ENCODE measurements at places on chromosomes 16 and 17. TPM values are rescaled to one million over a fixed set of nuclear protein-coding genes. Genes with fewer than 3 reads are reported as not detected.

GRCh38 chr17:79211061-79211770 is 136.6 kb downstream of the ENGASE start:
- no peak overlapping the region for H3K27ac ChIP-seq
- H3K27me3 ChIP-seq, result peaks cover 51% of the 10 kb centered on the region
- no peaks in the 10 kb centered on the region for H3K36me3 ChIP-seq
- DNase-seq, result no peak
- no peaks in the 10 kb centered on the region for H3K4me1 ChIP-seq

GRCh38 chr17:44959821-44960531 is 8.1 kb downstream of the C1QL1 start:
- no peaks in the 10 kb centered on the region for H3K36me3 ChIP-seq
- no peak for DNase-seq
- no peak overlapping the region for H3K27ac ChIP-seq
- no peak overlapping the region for H3K4me3 ChIP-seq
- peaks cover 61% of the 10 kb centered on the region for H3K27me3 ChIP-seq

WDR90 gene
- 31.4 TPM for total RNA-seq

- peaks cover 15% of the 10 kb centered on the region for H3K36me3 ChIP-seq
- no peaks in the 10 kb centered on the region for H3K27me3 ChIP-seq
- DNase-seq, result no peak
- no peak overlapping the region for H3K27ac ChIP-seq
These were observed 1.6 kb downstream of the NDUFAF8 start for GRCh38 chr17:81240761-81241160.

GAST gene
- not detected for total RNA-seq

SLC6A4 gene
- total RNA-seq, result 140 TPM

C16orf46 gene
- total RNA-seq, result not detected

GRCh38 chr16:87722590-87723225 is 43.1 kb downstream of the KLHDC4 start:
- no peaks in the 10 kb centered on the region for H3K27me3 ChIP-seq
- DNase-seq, result no peak
- H3K4me3 ChIP-seq, result no peak overlapping the region

- H3K27me3 ChIP-seq, result peaks cover 8% of the 10 kb centered on the region
- no peak for DNase-seq
- H3K4me3 ChIP-seq, result no peak overlapping the region
- H3K36me3 ChIP-seq, result no peaks in the 10 kb centered on the region
These were observed 51.8 kb upstream of the GPRC5B start for GRCh38 chr16:19936441-19936840.

PLSCR3 gene
- 27.1 TPM for total RNA-seq

RAB37 gene
- total RNA-seq, result 7.4 TPM

PFN1 gene
- 528 TPM for total RNA-seq

DNA sequence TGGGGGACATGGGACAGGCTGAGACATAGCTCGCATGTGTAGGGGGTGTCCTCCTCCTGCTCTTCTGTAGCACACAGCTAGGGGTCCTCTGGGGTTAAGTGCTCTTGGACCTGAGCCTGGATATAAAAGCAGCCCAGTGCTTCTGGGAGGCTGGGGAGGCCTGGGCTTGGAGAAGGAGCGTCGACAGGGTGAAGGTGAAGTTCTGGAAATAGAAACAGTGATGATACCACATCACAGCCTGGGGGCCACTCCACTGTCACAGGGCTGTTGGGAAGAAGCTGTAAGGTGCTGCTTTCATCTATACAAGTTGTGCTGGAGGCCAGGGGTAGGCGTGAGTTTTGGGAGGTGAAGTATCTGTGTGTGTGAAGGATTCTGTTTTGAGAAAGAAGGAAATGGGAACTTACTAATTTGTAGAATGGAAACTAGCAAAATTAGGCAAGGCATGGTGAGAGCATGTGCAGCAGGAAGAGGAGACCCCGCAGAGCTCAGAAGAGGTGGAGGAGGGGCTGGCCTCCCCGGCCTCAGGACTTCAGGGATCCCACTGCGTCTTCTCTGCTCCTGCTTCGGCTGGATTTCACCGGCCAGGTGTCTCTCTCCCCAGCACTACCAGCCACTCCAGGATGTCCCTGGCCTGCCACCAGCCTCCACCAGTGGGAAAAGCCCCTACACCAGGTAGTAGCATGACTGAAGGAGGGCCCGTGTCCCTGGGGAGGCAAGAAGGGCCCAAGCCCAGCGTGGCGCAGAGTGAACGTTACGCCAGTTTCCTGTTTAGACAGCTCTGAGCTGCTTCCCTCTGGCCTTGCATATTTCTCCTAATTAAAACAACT is 19.4 kb downstream of the PLCG2 start:
- no peaks in the 10 kb centered on the region for H3K36me3 ChIP-seq
- H3K4me3 ChIP-seq, result no peak overlapping the region
- H3K4me1 ChIP-seq, result peaks cover 21% of the 10 kb centered on the region
- DNase-seq, result peak; percentile 68
- no peaks in the 10 kb centered on the region for H3K27me3 ChIP-seq
- peak overlapping the region; percentile 51 for H3K27ac ChIP-seq

DNA sequence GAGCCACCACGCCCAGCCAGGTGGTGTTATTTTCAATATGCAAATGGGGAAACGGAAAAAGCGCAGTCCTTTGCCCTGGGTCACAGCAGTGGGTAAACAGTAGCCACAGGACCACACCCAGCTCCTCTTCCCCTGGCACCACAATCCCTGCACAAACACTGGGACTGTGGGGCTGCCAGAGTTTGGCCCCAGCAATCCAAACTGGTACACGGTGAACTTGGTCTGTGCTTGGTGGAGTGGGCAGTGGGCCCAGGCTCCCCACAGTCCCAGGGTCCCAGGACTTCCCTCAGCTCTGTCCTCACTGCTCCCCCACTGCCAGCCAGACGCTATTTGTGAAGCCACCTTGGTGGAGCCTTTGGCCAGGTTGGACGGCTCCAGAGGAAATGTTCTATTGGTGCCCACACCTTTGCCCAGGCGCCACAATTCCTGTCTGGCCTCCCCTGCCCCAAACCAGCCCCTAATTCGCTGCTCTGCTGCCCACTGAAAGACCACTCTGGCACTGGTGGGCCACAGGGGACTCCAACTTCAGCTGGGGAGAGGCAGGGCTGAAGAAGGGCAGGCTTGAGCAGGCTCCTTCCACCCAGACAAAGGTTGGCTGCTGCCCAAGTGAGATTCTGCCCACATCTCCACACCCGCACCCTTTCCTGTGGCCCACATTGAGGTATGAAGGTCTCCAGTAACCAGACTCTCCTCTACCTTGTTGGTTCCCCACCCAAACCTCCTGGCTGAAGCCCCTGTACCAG is 2.1 kb downstream of the CHAD start:
- H3K4me1 ChIP-seq, result peaks cover 13% of the 10 kb centered on the region
- peaks cover 11% of the 10 kb centered on the region for H3K27me3 ChIP-seq
- H3K4me3 ChIP-seq, result no peak overlapping the region
- no peak overlapping the region for H3K27ac ChIP-seq

GRCh38 chr16:65671071-65671470 is 549.2 kb upstream of the CDH11 start:
- H3K27me3 ChIP-seq, result no peaks in the 10 kb centered on the region
- H3K36me3 ChIP-seq, result no peaks in the 10 kb centered on the region
- no peak for DNase-seq
- no peaks in the 10 kb centered on the region for H3K4me1 ChIP-seq
- H3K27ac ChIP-seq, result no peak overlapping the region

DNA sequence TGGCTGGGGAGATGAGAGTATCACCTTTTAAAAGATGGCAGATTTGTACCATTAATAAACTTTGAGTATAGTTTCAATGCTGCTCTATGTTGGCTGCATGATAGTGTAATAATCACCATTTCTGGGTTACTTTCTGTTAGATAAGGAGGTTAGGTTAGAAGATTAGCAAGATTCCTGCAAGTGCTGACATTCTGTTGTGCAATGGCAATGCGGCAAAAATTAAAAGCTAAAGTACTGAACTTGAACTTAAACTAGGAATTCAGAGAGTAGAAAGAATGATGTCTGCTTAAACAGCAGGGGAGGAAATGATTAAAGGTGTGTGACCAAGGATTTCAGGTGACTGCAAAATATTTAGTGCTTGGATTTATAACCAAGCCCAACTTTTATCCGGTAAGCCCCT is 399.8 kb upstream of the MON1B start:
- no peaks in the 10 kb centered on the region for H3K4me1 ChIP-seq
- H3K4me3 ChIP-seq, result no peak overlapping the region
- no peak overlapping the region for H3K27ac ChIP-seq
- DNase-seq, result no peak
- H3K36me3 ChIP-seq, result no peaks in the 10 kb centered on the region
